Caco-2 (cell line): ENCODE measurements at places on chromosomes 2 and 18. TPM values are rescaled to one million over a fixed set of nuclear protein-coding genes. Genes with fewer than 3 reads are reported as not detected.

Gene RPL37A
- 2,873 and 2,887 TPM in 2 replicates for total RNA-seq

Gene NCKAP5
- total RNA-seq: 3.5 and 3.8 TPM in 2 replicates

Gene PRKAG3
- total RNA-seq: not detected in 2 replicates

Gene PAX3
- not detected in 2 replicates for total RNA-seq

Gene OTOF
- 0.09 TPM in 2 replicates for total RNA-seq

Gene DES
- 0.86 TPM in 1 of 2 replicates, not detected in the other for total RNA-seq

Gene GCG
- not detected in 2 replicates for total RNA-seq
